ENCODE measurements at places on chromosomes 6 and 20.

- no peak for DNase-seq
These were observed 106.1 kb upstream of the TMEM170B start for GRCh38 chr6:11431455-11431937.

- DNase-seq, result no peak
These were observed 166.8 kb upstream of the FOXQ1 start for GRCh38 chr6:1144842-1145767.

GRCh38 chr20:59157961-59158541 is 5.6 kb upstream of the ZNF831 start:
- DNase-seq, result no peak

DNA sequence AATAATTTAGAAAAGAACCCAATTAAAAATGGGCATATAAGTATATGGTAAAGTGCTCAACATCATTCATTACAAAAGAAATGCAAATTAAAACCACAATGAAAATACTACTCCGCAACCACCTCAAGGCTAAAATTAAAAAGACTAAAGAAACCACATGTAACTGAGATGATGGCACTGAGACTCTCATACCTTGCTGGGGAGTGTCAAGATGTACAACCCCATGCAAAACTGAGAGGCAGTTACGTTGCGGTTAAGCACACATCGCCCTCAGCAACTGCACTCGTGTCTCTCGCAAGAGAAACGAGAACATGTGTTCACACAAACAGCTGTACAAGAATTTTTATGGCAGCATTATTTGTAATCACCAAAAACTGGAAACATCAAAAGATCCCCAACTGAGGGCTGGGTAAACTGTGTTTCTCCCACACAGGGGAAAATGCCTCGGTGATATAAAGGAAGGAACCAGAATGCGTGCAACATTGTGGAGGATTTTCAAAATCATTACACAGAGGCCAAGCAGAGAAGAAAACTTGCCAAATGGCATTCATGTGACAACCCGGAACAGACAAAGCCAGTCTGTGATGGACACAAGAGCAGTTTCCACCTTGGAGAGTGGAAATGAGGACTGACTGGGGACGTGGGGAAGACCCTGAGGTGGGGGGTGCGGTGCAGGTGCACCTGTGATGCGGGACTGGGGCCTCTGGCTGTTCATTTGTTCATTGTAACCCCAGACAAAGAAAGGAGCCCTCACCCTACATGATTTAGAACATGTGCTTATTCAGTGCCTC is 144.9 kb downstream of the WDR27 start:
- peak; percentile 8 for DNase-seq

DNA sequence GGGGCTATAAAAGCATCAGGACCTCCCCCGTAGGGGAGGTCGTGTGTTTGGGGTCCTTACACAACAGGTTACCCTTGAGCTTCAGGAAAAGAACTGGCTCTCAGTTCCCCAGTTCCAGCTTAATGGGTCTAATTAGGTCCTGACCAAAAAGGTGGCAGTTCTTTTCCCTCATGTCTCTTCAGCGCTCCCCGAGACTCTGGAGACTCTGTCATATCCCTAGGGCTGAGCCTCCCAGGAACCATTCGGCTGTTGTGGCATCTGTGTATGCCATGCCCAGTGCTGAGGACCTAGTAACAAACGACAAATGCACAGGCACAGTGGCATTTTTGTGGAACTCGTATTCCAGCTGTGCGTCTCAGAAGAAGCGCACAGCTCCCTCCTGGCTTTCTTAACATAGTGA is 14.6 kb downstream of the PRDM1 start:
- DNase-seq, result no peak

- DNase-seq, result no peak
These were observed 11.8 kb downstream of the HTR1B start for GRCh38 chr6:77451466-77451865.

DNA sequence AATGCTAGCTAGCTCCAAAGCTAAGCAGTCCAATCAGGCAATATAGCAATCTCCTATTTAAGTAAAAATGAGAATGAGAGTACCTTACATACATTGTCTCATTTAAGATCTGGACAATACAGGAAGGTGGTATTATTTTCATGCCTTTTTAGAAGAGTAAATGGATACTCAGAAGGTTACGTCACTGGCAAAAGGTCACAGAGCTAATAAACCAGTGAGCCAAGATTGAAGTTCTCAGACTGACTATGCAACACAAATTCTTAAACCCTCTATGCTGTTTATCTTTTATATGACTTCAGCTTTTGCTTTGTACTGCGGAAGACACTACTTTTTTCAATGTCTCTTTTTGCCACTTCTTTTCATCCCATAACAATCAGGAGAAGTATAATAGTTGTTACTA is 135.2 kb upstream of the PRL start:
- no peak for DNase-seq

GRCh38 chr6:159654483-159655098 is 38.5 kb downstream of the SOD2 start:
- DNase-seq, result no peak

DNA sequence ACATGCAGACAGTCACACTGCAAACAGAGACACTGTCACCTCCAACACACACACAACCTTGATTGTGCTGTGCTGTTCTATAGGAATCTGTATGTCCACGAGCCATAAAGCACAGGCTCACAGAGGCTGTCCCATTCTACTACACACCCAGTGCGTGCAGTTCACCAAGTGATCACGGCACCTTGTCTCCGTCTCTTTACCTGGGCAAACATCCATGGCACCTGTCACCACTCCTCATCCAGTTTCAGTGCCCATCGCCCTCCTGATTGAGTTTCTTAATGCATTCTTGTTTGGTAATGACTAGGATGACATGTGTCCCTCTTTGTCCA is 65.8 kb upstream of the STMND1 start:
- DNase-seq, result no peak

GRCh38 chr20:62296724-62297448 is 5.9 kb upstream of the ADRM1 start:
- DNase-seq, result no peak

GRCh38 chr6:25411316-25411950 is 132.3 kb downstream of the CARMIL1 start:
- no peak for DNase-seq

DNA sequence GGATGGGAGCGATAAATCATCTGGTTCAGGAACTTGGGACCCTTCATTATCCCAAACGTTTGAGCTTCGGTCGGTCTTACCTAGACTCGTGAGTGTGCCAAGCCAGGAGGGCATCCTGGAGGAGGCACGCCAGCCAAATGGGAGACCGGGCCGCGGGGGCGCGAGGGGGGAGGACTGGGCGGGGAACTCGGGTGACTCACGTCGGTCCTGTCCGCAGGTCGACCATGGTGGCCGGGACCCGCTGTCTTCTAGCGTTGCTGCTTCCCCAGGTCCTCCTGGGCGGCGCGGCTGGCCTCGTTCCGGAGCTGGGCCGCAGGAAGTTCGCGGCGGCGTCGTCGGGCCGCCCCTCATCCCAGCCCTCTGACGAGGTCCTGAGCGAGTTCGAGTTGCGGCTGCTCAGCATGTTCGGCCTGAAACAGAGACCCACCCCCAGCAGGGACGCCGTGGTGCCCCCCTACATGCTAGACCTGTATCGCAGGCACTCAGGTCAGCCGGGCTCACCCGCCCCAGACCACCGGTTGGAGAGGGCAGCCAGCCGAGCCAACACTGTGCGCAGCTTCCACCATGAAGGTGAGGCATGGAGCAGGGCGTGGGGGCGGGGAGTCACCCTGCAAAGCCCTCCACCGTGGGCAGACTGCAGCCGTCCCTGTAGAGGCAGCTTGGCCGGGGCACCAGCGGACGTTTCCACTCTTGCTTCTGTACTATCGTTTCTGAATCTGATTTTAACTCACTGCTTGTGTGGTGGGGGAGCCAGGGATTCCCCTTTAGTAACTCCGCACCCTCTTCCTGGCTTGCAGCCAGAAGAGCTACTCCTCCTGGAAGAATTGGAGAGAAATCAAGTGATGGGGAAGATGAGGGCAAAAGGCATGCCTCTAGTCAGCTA is 2.7 kb downstream of the BMP2 start:
- DNase-seq, result no peak

DNA sequence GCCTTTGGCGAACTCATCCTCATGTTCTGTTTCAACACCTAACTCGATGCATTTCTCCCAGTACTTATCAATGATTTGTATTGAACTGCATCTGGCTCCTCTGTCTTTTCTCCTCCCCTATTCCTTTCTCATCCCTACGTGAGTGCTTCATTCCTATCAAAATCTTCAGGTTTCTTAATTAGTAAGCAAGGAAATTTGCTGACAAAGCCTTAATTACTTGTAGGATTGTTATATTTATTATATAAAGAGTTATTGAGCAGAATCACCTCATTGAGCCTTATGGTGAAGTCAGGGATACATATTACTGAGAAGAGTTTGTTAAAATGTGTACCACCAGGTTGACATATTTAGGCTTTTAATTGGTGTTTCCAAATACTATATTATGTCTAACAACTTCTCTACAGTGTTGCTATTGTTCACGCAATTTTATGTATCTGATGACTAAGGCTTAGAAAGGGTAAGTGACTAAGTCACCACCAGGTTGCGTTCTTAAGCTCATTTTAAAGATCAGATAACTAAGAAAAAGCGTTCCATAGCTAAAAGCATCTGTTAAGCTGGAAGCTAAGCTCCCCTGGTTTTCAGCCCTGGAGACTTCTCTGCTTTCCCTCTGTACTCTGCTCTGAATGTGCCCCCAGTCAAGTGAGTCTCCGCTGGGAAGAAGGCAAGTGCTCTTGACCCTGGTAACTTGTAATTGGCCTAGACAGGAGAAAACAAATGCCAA is 18.9 kb downstream of the SCGN start:
- no peak for DNase-seq

GRCh38 chr6:116411284-116411623 is 40.5 kb downstream of the DSE start:
- no peak for DNase-seq

GRCh38 chr6:84805145-84805544 is 40.7 kb upstream of the TBX18 start:
- no peak for DNase-seq

DNA sequence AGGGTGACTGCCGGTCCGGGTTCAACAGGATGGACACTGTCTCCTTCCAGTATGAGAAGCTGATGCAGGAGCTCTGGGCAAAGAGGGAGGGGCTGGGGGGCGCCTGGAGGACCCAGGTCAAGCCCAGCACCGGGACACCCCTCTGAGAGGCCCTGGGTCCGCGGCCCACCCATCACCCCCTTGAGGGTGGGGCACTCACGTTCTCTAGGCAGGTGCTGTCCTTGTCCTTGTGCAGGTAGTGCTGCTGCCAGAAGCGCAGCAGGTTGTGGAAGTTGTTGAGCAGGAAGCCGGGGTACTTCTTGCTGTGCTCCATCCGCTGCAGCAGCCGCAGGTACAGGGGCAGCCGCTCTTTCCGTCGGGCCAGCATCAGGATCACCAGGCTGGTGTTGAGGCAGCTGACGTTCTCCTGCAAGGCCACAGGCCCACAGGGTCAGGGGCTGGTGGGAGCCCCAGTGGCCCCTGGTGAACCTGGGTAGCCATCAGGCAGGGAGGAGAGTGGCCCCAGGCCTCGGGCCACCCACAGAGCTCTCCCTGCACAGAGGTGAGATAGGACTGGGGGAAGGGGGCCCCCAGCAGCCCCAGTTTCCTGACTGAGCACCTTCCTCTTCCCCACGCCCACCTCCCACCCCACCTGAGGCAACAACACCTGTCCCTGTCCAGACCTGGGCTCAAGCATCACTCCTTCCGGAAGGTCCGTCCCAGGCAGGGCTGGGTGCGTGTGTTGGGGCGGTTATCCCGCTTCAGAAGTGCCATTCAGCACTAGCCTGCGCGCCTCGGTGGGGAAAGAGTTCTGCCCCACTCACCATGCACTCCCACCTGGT is 47.8 kb downstream of the MYH7B start:
- no peak for DNase-seq

- no peak for DNase-seq
These were observed 97.4 kb downstream of the FILIP1 start for GRCh38 chr6:75396005-75396800.

DNA sequence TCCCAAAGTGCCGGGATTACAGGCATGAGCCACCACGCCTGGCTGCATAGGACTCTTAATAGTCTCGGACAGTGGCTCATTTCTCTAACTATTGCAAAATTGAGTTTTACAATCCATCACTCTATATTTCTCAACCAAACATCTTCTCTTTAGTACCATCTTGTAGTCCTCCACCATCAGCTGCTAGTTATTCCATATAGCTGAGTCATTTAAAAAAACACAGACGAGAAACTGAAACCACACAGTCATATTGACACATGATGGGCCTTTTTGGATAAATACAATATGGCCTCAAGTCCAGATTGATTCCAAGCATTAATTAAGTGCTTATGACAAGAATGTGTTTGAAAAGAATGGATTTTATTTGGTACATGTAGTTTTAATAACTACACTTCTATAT is 599.1 kb downstream of the MEI4 start:
- no peak for DNase-seq

- DNase-seq, result no peak
These were observed 102.3 kb upstream of the CCN2 start for GRCh38 chr6:132053511-132053910.

GRCh38 chr20:46215913-46216707 is 92.2 kb downstream of the CDH22 start:
- DNase-seq, result no peak

DNA sequence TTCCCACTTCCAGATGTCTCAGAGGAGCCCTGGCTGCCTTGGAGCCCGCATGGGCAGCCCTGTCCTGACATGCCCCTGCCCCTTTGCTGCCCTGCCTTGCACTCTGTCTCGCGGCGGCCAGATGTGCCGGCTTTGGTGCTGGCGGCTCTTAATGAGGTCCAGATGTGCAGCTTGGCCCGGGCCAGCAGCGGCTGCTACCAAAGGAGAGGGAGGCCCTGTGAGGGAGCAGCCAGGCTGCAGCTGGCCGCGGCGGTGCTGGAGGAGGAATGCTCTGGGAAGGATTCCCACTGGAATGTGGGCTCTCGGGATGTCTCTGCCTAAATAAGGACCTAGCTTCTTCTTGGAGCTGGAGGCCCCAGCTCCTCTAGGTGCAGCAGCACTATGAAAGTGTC is 72.4 kb downstream of the FGD2 start:
- DNase-seq, result no peak

DNA sequence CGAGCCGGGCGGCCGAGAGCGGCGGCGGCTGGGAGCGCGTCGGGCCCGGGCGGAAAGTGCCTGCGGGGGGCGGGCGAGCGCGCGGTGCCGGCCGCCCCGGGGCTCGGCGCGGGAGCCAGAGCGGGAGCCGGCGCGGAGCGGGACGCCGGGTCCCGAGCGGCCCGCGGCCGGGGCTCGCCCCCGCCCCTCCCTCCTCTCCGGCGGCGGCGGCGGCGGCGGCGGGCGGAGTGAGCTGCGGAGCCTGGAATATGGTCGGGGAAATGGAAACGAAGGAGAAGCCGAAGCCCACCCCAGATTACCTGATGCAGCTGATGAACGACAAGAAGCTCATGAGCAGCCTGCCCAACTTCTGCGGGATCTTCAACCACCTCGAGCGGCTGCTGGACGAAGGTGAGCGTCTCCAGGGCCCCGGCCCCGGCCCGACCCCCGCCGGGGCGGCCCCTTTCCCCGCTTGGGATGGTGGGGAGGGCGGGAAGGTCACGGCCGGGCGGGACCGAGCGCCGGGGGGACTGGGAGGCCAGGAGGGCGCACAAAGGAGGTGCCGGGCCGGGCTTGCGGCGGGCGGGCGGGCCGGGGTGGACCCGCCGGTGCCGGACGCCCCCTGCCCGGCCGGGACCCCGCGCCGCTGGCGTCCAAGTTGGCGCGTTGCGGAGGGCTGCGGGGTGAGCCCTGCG is 565 bp downstream of the QKI start:
- peak; percentile 24 for DNase-seq

All from activated CD4-positive, alpha-beta T cell treated with anti-CD3 and anti-CD28 coated beads, Interleukin-2, amount 50 U/mL, for 1 hour (primary cell).